ENCODE measurements at places on chromosomes 2 and 18.
A peak's percentile ranks its signal among the peaks of the same experiment; 100 is the strongest.

GRCh38 chr2:28950941-28951630 is 30.0 kb upstream of the TOGARAM2 start:
- DNase-seq, result no peak

GRCh38 chr2:144374163-144374661 is 145.7 kb downstream of the ZEB2 start:
- DNase-seq, result no peak

- DNase-seq, result no peak
These were observed 29.5 kb upstream of the SLC35G4 start for GRCh38 chr18:11579916-11580315.

DNA sequence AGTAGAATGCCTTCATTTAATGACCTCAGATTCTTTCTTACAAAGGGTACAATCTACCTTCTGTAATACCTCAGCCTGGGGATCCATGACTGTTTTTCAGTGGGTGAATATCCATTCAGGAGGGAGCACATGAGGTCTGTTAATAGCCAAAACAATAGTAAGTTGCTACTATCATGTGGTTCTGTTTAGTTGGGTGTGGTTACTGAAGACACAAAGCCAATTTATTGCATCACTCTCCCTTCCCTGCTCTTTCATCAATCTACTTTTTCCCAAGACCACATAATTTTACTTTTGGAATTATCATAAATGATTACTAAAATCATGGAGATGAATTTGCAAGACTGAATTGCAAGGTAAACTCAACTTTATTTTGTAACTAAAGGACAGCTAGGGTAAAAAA is 254.2 kb downstream of the GALNT13 start:
- no peak for DNase-seq

- DNase-seq, result no peak
These were observed 1.3 kb upstream of the TLX2 start for GRCh38 chr2:74512744-74513604.

DNA sequence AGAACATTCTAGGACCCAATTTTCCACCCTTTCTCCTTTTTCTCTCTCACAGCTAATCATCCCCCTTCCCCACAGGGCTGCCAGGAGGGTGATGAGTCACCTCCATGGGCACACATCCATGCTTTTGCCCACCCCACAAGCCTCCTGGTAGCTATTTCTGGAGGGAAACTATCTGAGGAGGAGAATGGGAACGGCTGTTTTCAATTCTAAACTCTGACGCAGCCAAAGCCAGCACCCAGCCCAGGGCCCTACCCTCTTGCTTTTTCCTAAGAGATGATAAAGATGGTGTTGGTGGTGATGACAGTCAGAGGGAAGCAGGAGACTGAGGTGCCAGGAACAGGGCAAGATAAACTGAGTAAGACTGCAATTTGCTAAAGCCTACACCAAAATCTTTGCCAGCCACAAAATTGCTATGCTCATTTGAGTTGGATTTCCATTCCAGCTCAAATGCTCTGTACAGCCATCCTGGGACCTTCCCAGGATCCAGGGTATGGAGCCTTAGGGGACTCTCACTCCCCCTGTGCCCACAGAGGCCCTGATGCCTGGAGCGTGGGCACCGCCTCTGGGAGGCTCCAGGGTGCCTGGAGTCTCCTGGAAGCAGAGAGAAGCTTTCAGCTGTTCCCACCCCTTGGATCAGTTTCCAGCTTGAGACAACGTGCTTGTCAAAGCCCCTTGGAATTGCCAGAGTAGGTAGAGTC is 62.0 kb upstream of the FZD7 start:
- DNase-seq, result peak; percentile 17

GRCh38 chr18:10482363-10482984 is 28.0 kb downstream of the APCDD1 start:
- no peak for DNase-seq

GRCh38 chr2:56531668-56532420 is 348.1 kb downstream of the CCDC85A start:
- no peak for DNase-seq

GRCh38 chr2:164898475-164898874 is 56.9 kb downstream of the SLC38A11 start:
- DNase-seq, result no peak

DNA sequence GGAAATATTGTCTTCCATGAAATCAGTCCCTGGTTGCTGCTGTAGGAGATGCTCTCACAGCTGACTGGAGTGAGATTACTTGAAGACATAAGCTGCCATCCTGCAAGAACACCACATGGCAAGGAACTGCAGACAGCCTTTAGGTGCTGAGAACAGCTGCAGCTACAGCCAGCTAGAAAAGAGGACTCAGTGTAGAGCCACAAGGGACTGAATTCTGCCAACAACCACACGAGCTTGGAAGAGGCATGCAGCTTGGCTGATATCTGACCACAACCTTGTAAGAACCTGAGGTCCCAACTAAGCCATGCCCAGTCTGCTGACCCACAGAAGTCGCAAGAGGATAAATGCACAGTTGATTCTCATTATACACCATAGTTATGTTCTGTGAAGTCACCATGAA is 181.8 kb upstream of the ARL4C start:
- no peak for DNase-seq

- DNase-seq, result no peak
These were observed 81.9 kb downstream of the SLC4A3 start for GRCh38 chr2:219709331-219709761.

GRCh38 chr18:26685438-26686157 is 137.2 kb upstream of the KCTD1 start:
- DNase-seq, result no peak

Measured in anterior cingulate cortex (tissue), 58 donors.